Activated CD4-positive, alpha-beta memory T cell treated with anti-CD3 and anti-CD28 coated beads, Interleukin-2, amount 10 ng/mL, durations not matched to agents 7 days and 5 days (primary cell): ENCODE measurements at places on chromosomes 4 and X. TPM values are rescaled to one million over a fixed set of nuclear protein-coding genes. Genes with fewer than 3 reads are reported as not detected.

- no peak overlapping the region for H3K4me3 ChIP-seq
- DNase-seq = no peak
- no peaks in the 10 kb centered on the region for H3K4me1 ChIP-seq
- no peaks in the 10 kb centered on the region for H3K27me3 ChIP-seq
- no peak overlapping the region for H3K27ac ChIP-seq
Observed at GRCh38 chr4:57214654-57215411, 104.6 kb upstream of the IGFBP7 start.

DNA sequence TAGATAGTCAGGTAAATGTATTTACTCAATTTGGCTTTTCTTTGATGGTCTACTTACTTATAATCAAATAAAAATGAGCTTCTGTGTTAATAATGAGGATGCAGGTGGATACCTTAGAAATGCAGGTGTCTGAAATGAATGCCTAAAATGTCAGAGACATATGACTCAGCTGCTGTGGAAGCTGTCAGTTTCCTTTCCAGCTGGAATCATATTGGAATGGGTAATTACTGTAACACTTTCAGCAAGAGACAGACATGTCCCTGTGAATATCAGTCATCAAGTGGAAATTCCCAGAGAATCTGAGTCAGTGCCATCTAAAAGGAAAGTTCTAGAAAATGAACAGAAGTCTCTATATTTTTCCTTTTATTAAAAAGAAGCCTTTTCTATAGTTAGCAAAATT, 783.0 kb upstream of the AADAT start:
- no peak overlapping the region for H3K27ac ChIP-seq
- no peaks in the 10 kb centered on the region for H3K27me3 ChIP-seq
- no peaks in the 10 kb centered on the region for H3K4me1 ChIP-seq
- H3K4me3 ChIP-seq = no peak overlapping the region
- DNase-seq = no peak

- H3K27me3 ChIP-seq = no peaks in the 10 kb centered on the region
- H3K27ac ChIP-seq = no peak overlapping the region
- no peaks in the 10 kb centered on the region for H3K36me3 ChIP-seq
- H3K4me3 ChIP-seq = no peak overlapping the region
- H3K4me1 ChIP-seq = no peaks in the 10 kb centered on the region
Observed at GRCh38 chr4:148108766-148109165, 333.4 kb downstream of the NR3C2 start.

GRCh38 chrX:151904989-151905388, 7.7 kb upstream of the MAGEA4 start:
- no peak overlapping the region for H3K4me3 ChIP-seq
- H3K36me3 ChIP-seq = no peaks in the 10 kb centered on the region
- DNase-seq = no peak
- no peaks in the 10 kb centered on the region for H3K27me3 ChIP-seq
- no peaks in the 10 kb centered on the region for H3K4me1 ChIP-seq

DNA sequence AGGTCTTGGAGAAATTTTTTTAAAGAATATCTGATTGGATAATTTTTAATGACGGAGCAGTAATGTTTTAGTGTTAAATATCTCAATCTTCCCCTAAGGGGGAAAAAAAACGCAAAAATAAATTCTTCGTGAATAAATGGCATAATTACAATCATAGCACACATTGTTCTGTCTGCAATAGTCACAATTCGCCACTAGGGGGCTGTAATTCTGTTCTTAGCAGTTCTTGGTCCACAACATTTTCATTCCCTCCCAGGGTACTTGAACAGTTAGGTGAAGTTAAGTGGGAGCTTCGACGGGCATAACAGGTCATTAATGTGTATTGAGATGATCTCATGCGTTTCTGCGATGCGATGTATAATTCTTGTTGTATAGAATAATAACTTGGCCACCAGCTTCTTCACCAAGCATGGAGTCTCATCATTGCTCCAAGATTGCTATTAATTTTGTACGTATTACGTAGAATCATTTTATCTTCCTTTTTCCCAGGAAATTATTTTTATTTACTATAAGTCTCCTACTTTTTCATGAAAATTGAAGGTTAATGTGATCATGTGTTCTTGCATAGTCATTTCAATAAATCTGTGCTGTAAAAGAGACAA, 27.2 kb downstream of the HTR2C start:
- H3K36me3 ChIP-seq = no peaks in the 10 kb centered on the region
- H3K4me3 ChIP-seq = no peak overlapping the region
- DNase-seq = peak; percentile 15
- no peaks in the 10 kb centered on the region for H3K4me1 ChIP-seq
- no peaks in the 10 kb centered on the region for H3K27me3 ChIP-seq
- no peak overlapping the region for H3K27ac ChIP-seq

MAP3K15 gene
- 0.38 TPM for total RNA-seq

SATL1 gene
- total RNA-seq = not detected

NKX3-2 gene
- not detected for total RNA-seq
